ENCODE measurements at places on chromosomes 3 and 15.

DNA sequence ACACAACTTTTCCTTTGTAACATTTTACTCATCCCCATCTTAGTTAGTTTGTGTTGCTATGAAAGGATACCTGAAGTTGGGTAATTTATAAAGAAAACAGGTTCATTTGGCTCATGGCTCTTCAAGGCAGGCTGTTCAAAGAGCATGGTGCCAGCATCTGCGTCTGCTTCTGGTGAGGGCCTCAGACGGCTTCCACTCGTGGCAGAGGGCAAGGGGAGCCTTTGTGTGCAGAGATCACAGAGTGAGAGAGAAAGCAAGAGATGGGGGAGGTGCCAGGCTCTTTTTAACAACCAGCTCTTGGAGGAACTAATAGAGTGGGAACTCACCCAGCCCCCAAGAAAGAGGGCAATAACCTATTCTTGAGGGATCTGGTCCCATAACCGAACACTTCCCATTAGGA is 23.1 kb downstream of the PLA2G4F start:
- no peak for DNase-seq

DNA sequence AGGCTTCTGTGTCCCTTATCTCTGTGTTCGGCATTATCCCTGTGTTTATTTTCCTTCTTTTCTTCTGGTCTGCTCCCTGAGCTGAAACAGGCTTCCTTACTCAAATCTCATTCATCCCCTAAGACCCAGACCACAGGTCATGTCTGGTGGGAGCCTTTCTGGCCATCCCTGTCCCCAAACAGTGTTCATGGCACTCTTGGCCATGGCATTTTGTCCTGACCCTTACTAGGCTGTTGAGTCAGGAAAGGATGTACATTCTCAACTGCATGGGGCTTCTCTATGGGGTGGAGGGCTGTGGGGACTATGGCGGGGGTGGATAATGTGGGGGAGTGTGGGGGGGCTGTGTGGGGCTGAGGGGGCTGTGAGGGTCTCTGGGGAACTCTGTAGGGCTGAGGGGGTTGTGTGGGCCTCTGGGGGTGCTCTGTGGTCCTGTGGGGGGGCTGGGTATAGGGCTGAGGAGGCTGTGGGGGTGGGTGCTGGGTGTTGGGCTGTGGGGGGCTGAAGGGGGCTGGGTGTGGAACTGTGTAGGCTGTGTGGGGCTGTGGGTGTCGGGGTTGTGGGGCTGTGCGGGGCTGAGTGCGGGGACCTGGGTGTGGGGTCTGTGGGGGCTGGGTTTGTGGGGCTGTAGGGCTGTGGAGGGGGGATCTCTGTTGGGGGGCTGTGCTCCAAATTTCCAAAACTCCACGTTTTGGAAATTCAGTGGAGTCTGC is 64.3 kb downstream of the KLF13 start:
- no peak for DNase-seq

- no peak for DNase-seq
These were observed 32.2 kb downstream of the VEPH1 start for GRCh38 chr3:157471064-157471463.

DNA sequence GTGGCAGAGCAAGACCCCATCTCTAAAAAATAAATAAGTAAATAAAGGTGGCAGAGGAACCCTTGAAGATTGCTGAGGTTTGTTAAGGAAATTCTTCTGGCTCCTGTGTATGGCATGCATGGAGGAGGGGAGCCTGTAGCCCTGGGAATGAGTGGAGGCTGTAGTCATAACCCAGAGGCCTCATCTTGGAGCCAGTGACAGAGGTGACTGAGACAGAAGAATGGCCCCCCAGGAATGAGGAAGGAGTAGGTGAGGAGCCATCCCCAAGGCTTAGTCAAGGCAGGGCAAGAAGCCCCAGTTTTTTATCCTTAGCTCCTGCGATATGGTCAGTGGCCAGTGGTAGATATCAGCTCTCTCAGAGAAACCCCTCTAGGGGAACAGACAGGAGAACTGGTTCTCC is 46.5 kb downstream of the BSN start:
- DNase-seq, result no peak

GRCh38 chr3:129035360-129036221 is 25.0 kb upstream of the GP9 start:
- no peak for DNase-seq

DNA sequence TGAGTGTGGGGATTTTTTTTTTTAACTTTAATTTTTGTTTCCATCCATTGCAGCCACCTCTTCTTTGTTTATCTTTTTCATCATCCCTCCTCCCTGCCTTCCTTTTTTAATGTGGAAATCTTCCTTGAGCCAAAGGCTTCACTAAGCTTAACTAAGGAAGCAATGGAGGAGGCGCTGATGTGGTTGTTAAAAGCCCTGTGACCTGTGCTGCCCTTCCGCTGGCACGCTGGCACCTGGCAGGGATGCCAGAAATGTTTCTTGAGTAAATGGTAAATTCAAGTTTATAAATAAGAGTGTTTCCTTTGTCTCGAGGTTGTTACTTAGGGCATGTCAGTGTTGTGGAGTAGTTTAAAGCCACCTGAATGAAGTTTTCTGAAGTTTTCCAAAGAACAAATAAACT is 69.4 kb downstream of the CRTC3 start:
- no peak for DNase-seq

GRCh38 chr3:24688446-24689148 is 193.9 kb upstream of the THRB start:
- DNase-seq, result no peak

DNA sequence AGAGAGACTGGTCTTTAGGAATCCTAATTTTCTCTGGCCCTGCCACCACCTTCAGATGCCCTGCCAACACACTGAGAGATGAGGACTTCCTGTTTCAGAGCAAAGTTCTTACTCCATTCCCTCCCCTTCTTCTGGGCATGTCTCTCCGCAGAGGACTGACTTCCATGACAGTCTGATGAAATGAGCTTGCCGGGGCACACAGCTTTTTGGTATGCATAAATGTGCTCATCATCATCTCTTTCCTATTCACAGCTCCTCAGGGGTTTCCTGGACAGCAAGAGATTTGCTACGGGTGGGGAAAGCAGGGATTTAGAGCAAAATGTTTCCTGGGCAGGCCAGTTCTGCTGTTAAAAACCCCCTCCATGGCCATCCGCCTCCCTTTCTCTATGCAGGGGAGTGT is 27.6 kb upstream of the SEMA6D start:
- no peak for DNase-seq

- no peak for DNase-seq
These were observed 75.7 kb downstream of the ITGB5 start for GRCh38 chr3:124811436-124811835.

DNA sequence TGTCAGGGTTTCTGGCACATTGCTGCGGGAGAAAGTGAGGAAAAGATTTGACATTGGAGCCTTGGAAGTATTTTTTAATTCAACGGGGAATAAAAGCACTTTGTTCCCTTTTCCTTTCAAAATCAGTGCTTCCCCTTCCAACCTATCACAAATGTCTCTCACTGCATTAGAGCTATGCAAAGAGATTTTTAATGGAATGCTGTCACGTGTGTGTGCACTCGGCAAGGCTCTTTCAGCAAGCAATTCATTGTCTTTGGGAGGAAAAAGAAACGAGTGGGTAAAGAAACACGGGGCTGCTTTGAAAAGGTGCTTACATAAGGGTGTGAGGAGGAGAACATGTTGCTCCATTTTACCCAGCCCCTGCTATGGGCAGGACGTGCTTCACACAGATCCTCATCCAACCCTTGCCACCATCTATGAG is 490.4 kb upstream of the PROK2 start:
- DNase-seq, result no peak

DNA sequence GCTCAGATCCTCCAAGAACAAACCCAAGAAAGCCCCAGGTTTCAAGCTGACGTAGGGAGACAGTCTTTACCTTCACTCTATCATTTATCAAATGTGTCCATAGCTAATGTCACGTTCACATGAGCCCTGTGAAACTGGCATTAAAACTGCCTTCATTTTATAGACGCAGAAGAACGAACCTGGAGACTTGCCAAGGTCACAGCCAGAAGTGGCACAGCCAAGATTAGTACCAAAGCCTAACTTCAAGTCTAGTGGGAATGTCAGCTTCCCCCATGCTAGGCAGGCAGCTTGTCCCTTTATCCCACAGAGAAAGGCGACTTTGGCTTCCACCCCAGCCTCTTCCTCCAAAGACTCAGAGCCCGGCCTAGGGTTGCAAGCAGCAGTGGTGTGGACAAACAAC is 517.2 kb downstream of the SHQ1 start:
- DNase-seq, result no peak

- DNase-seq, result no peak
These were observed 49.9 kb downstream of the RPLP1 start for GRCh38 chr15:69502470-69503045.

GRCh38 chr3:101671014-101671413 is 5.9 kb downstream of the ZBTB11 start:
- no peak for DNase-seq

DNA sequence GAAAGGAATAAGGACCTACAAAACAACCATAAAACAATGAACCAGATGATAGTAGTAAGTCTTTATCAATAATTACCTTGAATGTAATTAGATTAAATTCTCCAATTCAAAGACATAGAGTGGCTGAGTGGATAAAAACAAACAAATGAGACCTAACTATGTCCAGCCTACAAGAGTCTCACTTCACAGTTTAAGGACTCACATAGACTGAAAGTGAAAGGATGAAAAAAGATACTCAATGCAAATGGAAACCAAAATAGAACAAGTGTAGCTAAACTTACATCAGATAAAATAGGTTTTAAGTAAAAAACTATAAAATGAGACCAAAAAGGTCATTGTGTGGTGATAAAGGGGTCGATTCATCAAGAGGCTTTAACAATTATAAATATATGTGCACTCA is 21.9 kb upstream of the NR1I2 start:
- DNase-seq, result no peak

DNA sequence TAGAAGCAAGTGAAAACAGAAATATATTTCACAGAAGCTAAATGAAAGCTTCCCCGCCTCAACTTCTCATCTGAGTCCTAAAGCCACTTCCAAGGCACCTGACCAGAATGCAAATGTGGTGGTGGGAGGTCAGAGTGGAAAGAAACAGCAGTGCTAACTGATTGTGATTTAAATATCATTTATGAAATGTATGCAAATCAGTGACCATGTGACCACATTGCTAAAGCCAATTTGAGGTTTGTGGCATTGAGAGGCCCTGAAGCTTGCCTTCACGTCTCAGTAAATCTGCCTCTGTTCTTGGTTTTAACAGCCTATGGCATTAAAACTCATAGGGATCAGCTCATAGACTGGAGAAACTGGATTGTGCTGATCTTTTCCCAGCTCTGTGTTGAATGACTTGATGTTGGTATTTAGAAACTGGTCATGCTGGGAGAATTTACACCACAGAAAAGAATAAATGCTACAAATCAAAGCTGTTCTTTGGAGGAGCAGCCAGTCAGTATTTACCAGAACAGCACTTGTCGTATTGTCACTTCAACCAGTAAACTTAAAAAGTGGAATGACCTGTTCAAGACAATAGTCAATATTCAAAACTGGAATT is 481.4 kb upstream of the ALCAM start:
- DNase-seq, result no peak

GRCh38 chr3:26308454-26308853 is 314.1 kb upstream of the LRRC3B start:
- no peak for DNase-seq

DNA sequence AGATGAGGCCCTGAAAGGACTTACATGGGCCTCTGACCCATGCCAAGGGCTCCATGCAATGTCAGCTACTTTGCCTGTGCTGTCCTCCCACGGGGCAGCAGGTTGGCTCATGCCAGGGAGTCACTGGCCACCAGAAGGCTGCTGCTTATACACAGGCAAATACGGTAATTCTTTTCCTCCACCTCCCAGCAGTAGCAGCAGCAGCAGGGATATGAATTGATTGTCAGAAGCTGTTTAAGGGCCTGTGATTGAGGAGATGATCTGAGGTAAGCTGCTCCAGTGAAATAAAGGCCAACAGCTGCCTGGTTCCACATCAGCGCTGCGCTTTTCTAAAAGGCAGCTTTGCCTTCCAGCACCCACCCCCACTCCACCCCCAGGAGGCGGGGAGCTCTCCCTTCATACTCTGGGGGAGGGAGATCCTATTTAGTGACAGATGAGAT is 250.5 kb downstream of the SHQ1 start:
- DNase-seq, result peak; percentile 22

- DNase-seq, result no peak
These were observed 116.2 kb upstream of the RASGRP1 start for GRCh38 chr15:38680775-38681174.

DNA sequence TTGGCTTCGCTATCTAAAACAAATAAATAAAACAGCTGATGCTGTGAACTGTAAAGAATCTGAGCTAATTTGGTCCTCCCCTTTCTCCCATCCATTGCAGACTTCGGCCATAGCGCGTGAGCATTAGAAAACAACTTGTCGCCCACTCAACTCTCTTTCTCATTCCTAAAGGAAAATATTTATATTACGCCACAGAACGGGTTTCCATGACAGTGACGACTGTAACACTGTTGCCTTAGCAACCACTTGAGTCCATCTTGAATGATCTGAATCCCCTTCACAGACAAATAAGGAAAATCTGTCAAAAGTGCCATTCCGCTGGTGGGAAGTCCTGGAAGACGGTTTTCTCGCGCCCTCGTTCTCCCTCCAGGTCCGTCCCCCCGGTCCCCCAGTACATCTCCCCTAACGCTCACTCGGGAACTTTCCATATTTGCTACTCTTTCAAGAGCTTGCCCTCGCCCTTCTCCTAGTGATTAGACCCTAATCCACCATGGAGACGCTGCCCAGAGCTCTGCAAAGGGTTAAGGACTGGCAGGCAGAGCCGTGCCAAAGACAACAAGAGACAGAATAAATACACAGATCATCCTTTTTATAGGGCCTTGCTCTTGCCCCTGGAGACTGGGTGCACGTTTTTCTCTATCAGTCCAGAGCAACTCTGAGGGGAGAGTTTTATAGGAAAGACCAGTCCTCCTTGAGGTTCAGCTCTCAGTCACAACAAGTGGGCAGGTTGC is 50.5 kb downstream of the CRYGS start:
- no peak for DNase-seq

GRCh38 chr3:23624305-23624704 is 181.4 kb upstream of the UBE2E1 start:
- no peak for DNase-seq

DNA sequence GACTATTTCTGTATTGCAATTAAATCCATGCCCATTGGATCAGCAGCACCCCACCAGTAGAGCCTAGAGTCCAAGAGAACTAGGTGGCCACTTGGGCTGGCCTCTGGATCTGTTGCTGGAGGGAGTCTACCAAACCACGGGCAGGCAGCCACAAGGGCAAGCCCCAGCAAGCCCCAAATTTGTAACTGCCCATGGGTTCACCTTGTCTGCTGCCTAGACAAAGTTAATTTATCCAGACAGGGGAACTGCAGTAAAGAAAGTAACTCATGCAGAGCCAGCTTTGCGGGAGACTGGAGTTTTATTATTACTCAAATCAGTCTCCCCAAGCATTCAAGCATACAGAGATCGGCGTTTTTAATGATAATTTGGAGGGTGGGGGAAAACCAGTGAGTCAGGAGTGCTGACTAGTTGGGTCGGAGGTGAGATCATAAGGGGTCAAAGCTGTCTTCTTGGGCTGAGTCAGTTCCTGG is 74.0 kb upstream of the TERB2 start:
- DNase-seq, result no peak

All from HTR-8/SVneo (cell line).